Renal pelvis (tissue), 12 donors: ENCODE measurements at places on chromosomes 1 and 21. TPM values are rescaled to one million over a fixed set of nuclear protein-coding genes. Genes with fewer than 3 reads are reported as not detected.

Gene CSF3R
- polyA plus RNA-seq = 3.1 TPM

Gene FCRL4
- not detected for polyA plus RNA-seq

Gene ZNF669
- polyA plus RNA-seq = 14.1 TPM

Gene UQCRHL
- polyA plus RNA-seq = 1.1 TPM

Gene AADACL3
- not detected for polyA plus RNA-seq

Gene ACTL8
- not detected for polyA plus RNA-seq

Gene FNDC10
- 4.8 TPM for polyA plus RNA-seq

Gene CORT
- polyA plus RNA-seq = 4.0 TPM

Gene CAPN9
- 1.9 TPM for polyA plus RNA-seq

Gene CD1E
- 0.17 TPM for polyA plus RNA-seq

Gene BCAR3
- 21.9 TPM for polyA plus RNA-seq

Gene KRTAP11-1
- polyA plus RNA-seq = not detected

Gene CHIA
- not detected for polyA plus RNA-seq

Gene SLC45A1
- polyA plus RNA-seq = 4.0 TPM

Gene IFNLR1
- 5.1 TPM for polyA plus RNA-seq

Gene FAM3B
- 15.8 TPM for polyA plus RNA-seq

Gene RNU1-4
- polyA plus RNA-seq = not detected

Gene OR2M3
- polyA plus RNA-seq = 0.03 TPM

Gene HCN3
- polyA plus RNA-seq = 13.7 TPM

Gene DMBX1
- not detected for polyA plus RNA-seq

Gene GABRD
- polyA plus RNA-seq = 1.4 TPM

Gene BCAN
- polyA plus RNA-seq = 2.2 TPM
